Activated CD8-positive, alpha-beta memory T cell treated with anti-CD3 and anti-CD28 coated beads for 4 hours (primary cell): ENCODE measurements at places on chromosomes 4 and X.
A peak's percentile ranks its signal among the peaks of the same experiment; 100 is the strongest.

- no peak for DNase-seq
Measured at GRCh38 chrX:121109986-121110385, 62.6 kb downstream of the GLUD2 start.

- no peak for DNase-seq
Measured at GRCh38 chr4:188976644-188977115, 837.4 kb downstream of the TRIML1 start.

DNA sequence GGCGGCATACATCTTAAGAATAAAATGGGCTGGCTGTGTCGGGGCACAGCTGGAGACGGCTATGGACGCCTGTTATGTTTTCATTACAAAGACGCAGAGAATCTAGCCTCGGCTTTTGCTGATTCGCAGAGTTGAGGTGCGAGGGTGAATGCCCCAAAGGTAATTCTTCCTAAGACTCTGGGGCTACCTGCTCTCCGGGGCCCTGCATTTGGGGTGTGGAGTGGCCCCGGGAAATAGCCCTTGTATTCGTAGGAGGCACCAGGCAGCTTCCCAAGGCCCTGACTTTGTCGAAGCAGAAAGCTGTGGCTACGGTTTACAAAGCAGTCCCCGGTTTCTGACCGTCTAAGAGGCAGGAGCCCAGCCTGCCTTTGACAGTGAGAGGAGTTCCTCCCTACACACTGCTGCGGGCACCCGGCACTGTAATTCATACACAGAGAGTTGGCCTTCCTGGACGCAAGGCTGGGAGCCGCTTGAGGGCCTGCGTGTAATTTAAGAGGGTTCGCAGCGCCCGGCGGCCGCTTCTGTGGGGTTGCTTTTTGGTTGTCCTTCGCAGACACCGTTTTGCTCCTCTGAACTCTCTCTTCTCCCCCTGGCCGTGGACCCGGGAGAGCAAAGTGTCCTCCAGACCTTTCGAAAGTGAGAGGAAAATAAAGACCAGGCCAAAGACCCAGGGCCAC is 1.9 kb downstream of the SHOX start:
- no peak for DNase-seq

DNA sequence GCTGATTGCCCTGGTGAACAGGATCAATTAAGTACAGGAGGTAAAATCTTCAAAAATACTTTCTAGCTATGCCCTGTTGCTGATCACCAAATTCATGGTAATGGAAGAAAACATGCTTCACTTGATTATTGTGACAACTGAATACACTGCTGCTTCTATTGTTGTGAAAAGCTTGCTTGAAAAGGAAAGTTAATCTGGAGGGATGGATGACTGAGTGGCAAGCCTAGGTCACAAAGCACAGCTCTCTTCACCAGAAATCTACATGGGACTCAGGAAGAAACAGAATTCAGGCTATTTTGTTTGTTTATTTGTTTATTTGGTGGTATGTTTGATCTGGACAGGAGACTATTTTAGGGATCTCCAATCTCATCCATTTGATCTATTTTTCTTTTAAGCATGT is 182.0 kb downstream of the MGST2 start:
- DNase-seq: no peak

DNA sequence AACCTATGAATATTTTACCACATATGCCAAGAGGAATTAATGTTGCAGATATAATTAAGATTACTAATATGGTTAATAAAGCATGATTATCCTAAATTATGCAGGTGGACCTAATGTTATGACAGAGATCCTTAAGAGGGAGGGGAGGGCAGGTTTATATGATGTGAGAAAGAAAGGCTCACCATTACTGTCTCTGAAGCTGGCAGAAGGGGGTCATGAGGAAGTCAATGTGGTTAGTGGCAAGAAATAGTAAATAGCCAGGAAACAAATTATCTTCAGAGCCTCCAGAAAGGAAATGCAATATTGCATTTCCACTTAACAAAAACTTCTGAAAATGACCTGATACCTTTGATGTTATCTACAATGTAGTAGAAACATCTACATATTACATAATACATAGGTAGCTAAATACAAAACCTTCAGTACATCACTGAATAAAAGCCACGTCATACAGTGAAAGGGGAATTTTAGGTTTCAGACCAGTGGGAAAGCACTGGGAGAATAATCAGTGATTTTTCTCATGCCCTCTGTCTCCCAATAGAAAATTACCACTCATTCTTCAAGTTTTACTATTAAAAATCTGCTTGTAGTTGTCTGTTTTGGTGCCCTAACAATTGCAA is 609.2 kb downstream of the SPOCK3 start:
- DNase-seq: no peak

GRCh38 chr4:174761451-174761850 is 67.6 kb downstream of the GLRA3 start:
- DNase-seq: no peak

GRCh38 chr4:140151699-140152012 is 2.3 kb downstream of the MAML3 start:
- no peak for DNase-seq

DNA sequence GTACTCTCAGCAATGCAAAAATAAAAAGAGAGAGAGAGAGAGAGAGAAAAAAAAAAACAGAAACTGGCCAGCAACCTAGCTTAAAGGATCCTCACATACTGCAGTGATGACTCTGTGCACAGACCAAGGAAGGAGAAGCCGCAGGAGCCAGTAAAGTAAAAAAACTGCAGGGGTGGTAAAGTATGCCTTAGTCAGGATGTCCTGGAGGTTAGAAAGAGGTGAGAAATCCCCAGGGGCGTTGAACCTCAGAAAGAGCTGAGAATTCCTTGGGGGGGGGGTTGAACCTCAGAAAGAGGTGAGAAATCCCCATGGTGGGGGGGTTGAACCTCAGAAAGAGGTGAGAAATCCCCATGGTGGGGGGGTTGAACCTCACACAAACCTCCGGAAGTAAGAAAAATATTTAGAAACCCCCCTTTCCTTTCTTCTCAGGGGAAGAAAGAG is 48.0 kb downstream of the MAGEA9 start:
- DNase-seq: peak; percentile 3
